PC-9 (cell line): ENCODE measurements at places on chromosomes 5 and 9.

DNA sequence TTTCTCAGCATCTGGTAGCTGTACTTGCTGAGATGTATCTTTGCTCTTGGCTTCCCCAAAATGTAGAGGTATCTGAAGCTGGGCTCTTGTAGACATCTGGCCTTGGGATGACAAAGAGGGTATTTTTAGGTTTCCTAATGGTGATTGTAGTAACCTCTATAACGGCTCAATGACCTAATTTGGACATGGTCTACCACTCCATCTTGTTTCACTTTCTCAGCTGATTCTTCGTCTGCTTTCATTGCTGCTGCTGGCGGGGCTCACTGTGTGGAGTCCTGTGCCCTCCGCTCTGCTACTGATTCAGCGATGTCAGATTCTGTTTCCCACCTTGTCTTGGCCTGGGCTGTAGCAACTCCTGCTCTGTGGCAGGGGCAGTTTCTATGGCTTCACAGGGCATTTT is 12.7 kb upstream of the MARCHF11 start:
- H3K36me3 ChIP-seq: no peaks in the 10 kb centered on the region
- no peaks in the 10 kb centered on the region for H3K4me1 ChIP-seq
- no peak for DNase-seq
- no peak overlapping the region for H3K27ac ChIP-seq
- H3K4me3 ChIP-seq: no peak overlapping the region
- H3K27me3 ChIP-seq: no peaks in the 10 kb centered on the region

DNA sequence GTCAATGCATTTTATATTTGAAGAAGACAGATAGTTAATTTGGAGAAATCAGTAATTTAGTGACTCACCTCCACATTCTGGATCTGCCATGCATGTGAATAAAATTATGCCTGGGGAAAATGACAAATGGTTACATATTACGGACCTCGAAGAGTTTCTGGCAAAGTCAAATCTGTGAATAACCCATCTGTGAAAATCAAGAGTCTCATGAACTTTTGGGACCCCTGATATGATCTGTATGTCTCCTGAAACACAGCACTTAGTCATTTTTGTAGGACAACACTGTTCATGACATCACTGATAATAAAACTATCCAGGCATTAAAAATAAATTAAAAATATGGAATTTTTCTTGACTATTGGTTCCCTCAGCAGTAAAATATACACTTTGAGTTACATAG is 584.5 kb downstream of the TLE4 start:
- no peak overlapping the region for H3K4me3 ChIP-seq
- H3K36me3 ChIP-seq: no peaks in the 10 kb centered on the region
- no peaks in the 10 kb centered on the region for H3K4me1 ChIP-seq
- no peaks in the 10 kb centered on the region for H3K27me3 ChIP-seq

DNA sequence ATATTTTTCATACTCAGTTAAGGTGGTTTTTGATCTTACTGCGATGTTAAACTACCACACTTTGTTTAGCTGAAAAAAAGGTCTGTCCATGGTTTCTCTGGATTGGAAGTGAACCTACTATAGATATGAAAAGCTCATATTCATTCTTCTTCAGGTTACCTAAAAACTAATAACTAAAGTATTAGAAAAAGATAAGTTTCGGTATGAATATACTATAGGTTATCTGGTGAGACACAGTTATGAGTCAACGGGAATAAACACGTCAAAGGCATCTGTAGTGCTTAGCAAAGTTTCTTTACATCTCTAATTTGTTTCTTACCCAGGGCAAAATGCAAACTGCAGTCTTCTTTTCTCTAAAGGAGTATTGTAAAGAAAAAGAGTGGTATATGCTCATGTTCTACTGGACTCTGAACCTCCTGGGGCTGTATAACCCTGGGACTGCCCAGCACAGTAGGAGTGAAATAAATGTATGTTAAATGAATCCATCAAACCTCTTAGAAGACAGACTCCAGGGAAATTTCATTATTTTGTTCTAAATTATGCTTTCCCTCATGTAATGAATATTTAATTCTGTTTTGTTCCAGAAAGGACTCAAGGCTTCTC is 521.9 kb downstream of the PDE4D start:
- H3K36me3 ChIP-seq: no peaks in the 10 kb centered on the region
- no peaks in the 10 kb centered on the region for H3K4me1 ChIP-seq

GRCh38 chr9:122058709-122059108 is 34.4 kb downstream of the TTLL11 start:
- no peaks in the 10 kb centered on the region for H3K4me1 ChIP-seq
- H3K27me3 ChIP-seq: no peaks in the 10 kb centered on the region
- H3K4me3 ChIP-seq: no peak overlapping the region
- H3K36me3 ChIP-seq: no peaks in the 10 kb centered on the region
- H3K27ac ChIP-seq: no peak overlapping the region

DNA sequence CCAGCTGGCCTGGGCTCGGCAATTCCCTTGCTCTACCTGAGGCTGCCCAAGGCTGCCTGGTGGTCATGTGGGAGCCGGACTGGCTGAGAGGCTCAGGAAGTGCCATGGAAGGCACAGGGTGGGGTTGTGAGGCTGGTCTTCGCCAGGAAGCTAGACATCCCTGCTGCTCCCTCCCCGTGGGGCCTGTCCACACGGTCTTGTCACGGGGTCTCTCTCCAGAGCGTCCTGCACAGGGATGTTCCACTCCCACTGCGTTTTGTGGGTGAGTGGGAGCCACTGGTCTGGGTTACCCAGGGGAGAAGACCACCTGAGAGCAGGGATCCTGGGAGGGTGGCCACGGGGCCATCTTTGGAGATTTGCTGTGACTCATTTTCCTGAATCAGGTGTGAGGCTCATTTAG is 11.6 kb downstream of the GADD45G start:
- H3K4me3 ChIP-seq: no peak overlapping the region
- no peaks in the 10 kb centered on the region for H3K4me1 ChIP-seq
- no peaks in the 10 kb centered on the region for H3K36me3 ChIP-seq
- H3K27me3 ChIP-seq: peaks cover 89% of the 10 kb centered on the region
- no peak for DNase-seq

GRCh38 chr5:122200450-122200849 is 71.1 kb downstream of the ZNF474 start:
- no peak for DNase-seq
- H3K36me3 ChIP-seq: no peaks in the 10 kb centered on the region
- H3K4me1 ChIP-seq: no peaks in the 10 kb centered on the region
- no peak overlapping the region for H3K4me3 ChIP-seq
- H3K27me3 ChIP-seq: no peaks in the 10 kb centered on the region

DNA sequence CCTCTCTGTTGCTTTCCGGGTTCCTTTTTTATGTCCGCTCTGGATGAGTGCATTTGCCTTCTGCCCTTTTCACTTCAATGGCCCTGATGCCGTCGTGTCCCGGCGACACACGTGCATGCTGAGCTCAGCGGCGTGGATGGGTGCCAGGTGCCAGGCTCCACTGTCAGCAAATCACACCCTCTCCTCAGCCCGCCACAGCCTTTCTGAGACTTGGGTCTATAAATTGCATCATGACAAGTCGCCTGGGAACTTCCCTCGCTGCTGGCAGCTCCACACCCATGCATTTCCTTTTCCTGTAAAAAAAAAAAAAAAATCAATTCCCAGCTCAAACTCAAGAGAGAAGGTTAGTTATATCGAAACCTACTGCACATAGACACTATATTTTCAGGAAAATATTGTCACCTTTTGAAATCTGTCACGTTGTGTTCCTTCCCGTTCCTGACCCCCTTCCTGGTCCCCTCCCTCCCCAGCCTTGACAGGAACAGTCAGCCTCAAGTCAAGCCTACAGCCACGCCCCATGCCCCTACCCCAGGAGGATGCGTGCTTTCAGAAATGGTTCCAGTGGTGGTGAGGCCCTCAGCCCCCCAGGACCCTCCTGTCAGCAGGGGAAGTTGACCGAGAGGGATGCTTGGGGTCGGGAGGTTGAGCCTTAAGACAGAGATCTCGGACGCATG is 110.3 kb upstream of the PTCH1 start:
- no peaks in the 10 kb centered on the region for H3K36me3 ChIP-seq
- H3K27ac ChIP-seq: no peak overlapping the region
- no peaks in the 10 kb centered on the region for H3K4me1 ChIP-seq
- H3K4me3 ChIP-seq: no peak overlapping the region
- DNase-seq: no peak

- H3K27ac ChIP-seq: no peak overlapping the region
- no peak overlapping the region for H3K4me3 ChIP-seq
- H3K27me3 ChIP-seq: no peaks in the 10 kb centered on the region
- H3K4me1 ChIP-seq: peaks cover 28% of the 10 kb centered on the region
Measured at GRCh38 chr5:96062836-96063235, 101.2 kb upstream of the ELL2 start.
